Right atrium auricular region (tissue), 2 donors: ENCODE measurements at places on chromosomes 2 and 18. TPM values are rescaled to one million over a fixed set of nuclear protein-coding genes. Genes with fewer than 3 reads are reported as not detected.

USP37 gene
- total RNA-seq: 5.3 TPM

MAP4K3 gene
- 26.2 TPM for total RNA-seq

ARHGAP25 gene
- 12.8 TPM for total RNA-seq

ANKRD30BL gene
- not detected for total RNA-seq

- DNase-seq: no peak
- H3K36me3 ChIP-seq: no peaks in the 10 kb centered on the region
- no peak overlapping the region for H3K27ac ChIP-seq
- no peaks in the 10 kb centered on the region for H3K27me3 ChIP-seq
- no peak overlapping the region for H3K4me3 ChIP-seq
Measured at GRCh38 chr2:107027205-107027604, 141.2 kb upstream of the ST6GAL2 start.

DNA sequence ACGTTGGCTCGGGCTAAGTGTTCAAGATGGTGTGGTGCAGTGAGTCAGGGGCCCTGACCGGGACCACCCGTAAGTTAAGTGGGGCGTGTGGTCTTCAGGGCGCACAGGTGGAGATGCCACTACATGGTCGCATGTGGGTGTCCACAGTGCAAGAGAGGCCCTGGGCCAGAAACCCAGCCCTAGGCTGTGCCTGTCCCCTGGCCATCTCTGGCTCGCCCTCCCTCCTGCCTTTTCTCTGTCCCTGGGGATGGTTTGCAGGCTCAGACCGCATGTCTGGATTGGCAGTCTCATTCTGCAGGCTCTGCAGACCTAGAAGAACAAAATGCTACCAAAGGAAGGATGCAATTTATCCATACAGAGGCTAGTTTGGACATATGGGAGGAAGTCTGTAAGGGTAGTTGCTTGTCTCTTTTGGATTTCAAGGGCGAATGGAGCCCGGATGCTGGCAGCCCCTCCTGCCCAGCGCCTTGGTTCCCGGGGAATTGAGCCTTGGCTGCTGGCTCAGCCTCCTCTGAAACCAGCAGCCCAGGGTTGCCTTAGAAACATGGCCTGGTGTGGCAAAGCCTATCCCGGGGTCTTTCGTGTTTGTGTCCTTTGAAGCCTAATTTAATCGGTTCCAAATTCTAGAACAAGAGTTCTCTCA, 417.5 kb upstream of the HS6ST1 start:
- DNase-seq: peak; percentile 44
- H3K4me1 ChIP-seq: no peaks in the 10 kb centered on the region
- H3K27ac ChIP-seq: no peak overlapping the region
- H3K27me3 ChIP-seq: no peaks in the 10 kb centered on the region
- no peaks in the 10 kb centered on the region for H3K36me3 ChIP-seq

DNA sequence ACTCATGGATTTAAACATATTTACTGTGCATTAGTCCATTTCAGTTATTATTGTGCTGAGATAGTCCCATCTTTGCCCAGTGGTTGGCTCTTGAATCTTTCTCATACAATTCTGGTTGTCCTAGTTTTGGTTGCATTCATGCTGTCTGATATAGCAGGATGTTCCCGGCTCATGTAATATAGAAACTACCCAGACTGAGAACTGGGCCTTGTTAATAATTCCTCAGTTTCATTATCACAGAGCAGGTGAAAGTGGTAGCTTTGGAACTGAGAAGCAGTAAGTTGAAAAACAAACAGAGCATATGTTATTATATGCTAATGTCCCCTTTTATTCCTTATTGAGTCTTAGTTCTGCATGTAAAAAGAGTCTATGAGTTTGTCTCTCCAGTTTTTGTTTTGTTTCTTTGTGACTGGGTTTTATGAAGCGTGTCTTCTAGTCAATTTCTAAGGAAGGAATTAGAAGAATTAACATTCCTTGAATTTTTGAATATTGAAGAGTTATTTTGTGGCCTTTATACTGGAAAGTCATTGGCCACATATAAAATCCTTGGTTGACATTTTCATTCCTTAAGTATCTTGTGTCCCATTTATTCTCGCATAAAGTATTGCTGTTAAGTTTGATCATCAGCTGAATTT, 43.3 kb downstream of the EIF5B start:
- no peak overlapping the region for H3K4me3 ChIP-seq
- no peaks in the 10 kb centered on the region for H3K27me3 ChIP-seq
- H3K36me3 ChIP-seq: peaks cover 74% of the 10 kb centered on the region
- no peak overlapping the region for H3K27ac ChIP-seq
- no peaks in the 10 kb centered on the region for H3K4me1 ChIP-seq

- no peak for DNase-seq
- no peaks in the 10 kb centered on the region for H3K4me1 ChIP-seq
- no peak overlapping the region for H3K27ac ChIP-seq
- H3K36me3 ChIP-seq: peaks cover 27% of the 10 kb centered on the region
Measured at GRCh38 chr2:55330541-55331297, 61.7 kb upstream of the MTIF2 start.
